NCI-H1048 (cell line): ENCODE measurements at places on chromosomes 7 and 10.
A peak's percentile ranks its signal among the peaks of the same experiment; 100 is the strongest.

- DNase-seq = no peak
These were observed 274.0 kb downstream of the CSTF2T start for GRCh38 chr10:51425431-51425830.

GRCh38 chr10:68987611-68988010 is 992 bp upstream of the KIFBP start:
- DNase-seq = no peak

DNA sequence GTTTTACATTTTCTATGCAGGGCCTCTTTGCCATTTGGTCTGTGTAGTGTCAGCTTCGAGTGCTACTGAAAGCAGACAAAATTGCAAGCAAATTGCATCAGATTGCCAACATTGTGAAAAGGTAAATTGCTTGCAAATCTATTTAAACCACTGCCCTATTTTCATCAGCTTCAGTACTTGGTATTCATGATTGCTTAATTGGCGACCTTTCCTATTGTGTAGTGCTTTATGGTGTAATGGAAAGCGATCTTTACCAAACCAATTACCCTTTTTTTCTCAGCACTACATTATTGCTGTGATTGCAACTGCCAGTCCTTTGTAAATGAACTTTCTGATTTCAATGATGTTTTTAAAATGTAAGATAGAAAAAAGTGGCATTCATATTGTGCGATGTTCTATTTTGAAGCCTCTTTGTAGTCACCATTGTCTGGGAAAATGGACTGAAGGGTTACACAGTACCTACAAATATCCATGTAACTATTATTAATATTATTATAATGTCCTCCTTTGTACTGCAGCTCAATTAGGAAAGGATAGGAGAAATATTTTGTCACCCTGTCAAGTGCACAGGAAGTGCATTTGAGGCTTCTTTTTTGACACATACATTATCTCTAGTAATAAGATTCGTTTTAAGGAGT is 177.7 kb upstream of the SP8 start:
- DNase-seq = no peak

GRCh38 chr10:34585422-34586112 is 229.5 kb downstream of the PARD3 start:
- DNase-seq = peak; percentile 42

DNA sequence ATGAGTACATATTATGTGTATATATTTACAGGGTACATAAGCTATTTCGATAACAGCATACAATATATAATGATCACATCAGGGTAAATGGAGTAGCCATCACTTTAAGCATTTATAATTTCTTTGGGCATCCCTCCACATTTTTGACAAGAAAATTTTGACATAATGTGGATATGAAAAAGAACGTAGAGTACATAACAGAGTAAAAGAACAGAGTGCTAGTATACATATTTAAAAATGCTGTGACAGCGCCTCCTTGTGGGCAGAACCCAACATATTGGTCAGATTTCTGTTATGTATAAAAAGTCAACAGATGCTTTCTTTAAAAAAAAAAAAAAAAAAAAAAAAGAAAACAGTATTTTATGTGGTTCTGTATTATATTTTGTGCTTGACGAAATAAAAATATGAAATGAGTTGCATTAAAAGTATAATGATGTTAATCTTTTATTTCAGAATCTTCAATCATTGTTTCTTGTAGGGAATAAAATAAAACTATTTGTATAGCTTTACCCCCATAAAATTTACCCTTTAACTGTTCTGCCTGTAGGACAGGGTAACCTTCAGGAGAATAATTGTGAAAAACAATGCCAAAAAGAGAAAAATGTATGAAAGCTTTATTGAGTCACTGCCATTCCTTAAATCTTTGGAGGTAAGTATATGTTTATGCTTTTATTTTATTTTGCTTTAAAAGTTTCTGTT is 18.3 kb upstream of the HBP1 start:
- peak; percentile 53 for DNase-seq

GRCh38 chr7:5139998-5140397 is 50.0 kb upstream of the WIPI2 start:
- DNase-seq = no peak

GRCh38 chr7:102918845-102919244 is 6.0 kb downstream of the LRRC17 start:
- no peak for DNase-seq

- DNase-seq = no peak
These were observed 32.5 kb downstream of the LAMB4 start for GRCh38 chr7:108097703-108098102.

- DNase-seq = no peak
These were observed 443.2 kb upstream of the SEMA3A start for GRCh38 chr7:84637568-84638338.

- DNase-seq = no peak
These were observed 179.8 kb downstream of the IPMK start for GRCh38 chr10:58087896-58088295.

GRCh38 chr7:107638594-107638993 is 22.0 kb upstream of the SLC26A4 start:
- no peak for DNase-seq

- no peak for DNase-seq
These were observed 64.1 kb downstream of the C10orf67 start for GRCh38 chr10:23280419-23281043.

DNA sequence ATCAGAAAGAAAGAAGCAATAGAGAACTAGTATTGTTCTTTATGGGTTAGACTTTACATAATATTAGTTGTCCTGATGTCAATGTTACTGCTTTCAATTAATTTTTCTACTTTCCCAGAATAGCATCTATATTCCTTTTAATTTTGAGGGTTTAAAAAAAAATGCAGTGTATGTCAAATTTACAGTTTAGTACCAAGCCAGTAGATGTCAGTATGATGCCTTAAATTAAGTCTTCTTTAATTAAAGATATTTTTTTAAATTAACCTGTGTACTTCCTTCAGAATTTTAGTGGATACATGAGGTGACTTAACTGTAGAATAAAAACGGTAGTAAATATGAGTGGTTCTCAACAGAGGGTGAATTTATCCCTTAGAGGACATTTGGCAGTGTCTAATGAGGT is 35.2 kb upstream of the STOX1 start:
- DNase-seq = no peak

- DNase-seq = no peak
These were observed 44.4 kb downstream of the MCU start for GRCh38 chr10:72736176-72736827.

GRCh38 chr10:119419931-119420330 is 122.6 kb downstream of the RGS10 start:
- no peak for DNase-seq

- DNase-seq = no peak
These were observed 18.6 kb upstream of the ZNF32 start for GRCh38 chr10:43667317-43667731.

DNA sequence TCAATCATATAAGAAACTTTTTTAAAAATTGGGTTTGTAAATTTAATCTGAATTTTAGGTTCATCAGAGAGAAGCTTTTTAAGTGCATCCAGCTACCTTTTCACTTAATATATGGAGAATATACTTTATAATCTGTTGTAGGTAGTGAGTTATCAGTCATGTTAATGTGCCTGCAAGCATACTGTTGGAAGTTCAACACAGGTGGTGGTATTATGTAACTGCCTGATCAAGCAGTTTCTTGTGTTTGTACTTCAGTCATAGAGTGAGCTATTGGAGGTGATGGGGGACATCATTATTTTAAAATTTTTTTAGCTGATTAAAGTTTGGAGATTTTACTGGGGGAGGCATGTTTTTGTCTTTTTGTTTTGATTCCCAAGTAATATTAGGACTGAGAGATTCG is 2.5 kb downstream of the TNKS2 start:
- DNase-seq = no peak
